ENCODE measurements at places on chromosomes 2 and 18. TPM values are rescaled to one million over a fixed set of nuclear protein-coding genes. Genes with fewer than 3 reads are reported as not detected.

SLC5A7 gene
- not detected for total RNA-seq

GATA6 gene
- total RNA-seq = 0.21 TPM

ERBB4 gene
- 1.8 TPM for total RNA-seq

EIF2AK2 gene
- 34.2 TPM for total RNA-seq

SERPINB13 gene
- not detected for total RNA-seq

CNDP1 gene
- 0.11 TPM for total RNA-seq

- no peak for DNase-seq
Observed at GRCh38 chr2:160227293-160227915, 27.3 kb upstream of the ITGB6 start.

- DNase-seq = no peak
Observed at GRCh38 chr2:229852565-229852964, 69.2 kb downstream of the TRIP12 start.

- no peak for DNase-seq
Observed at GRCh38 chr2:47078541-47079482, 76.3 kb downstream of the STPG4 start.

DNA sequence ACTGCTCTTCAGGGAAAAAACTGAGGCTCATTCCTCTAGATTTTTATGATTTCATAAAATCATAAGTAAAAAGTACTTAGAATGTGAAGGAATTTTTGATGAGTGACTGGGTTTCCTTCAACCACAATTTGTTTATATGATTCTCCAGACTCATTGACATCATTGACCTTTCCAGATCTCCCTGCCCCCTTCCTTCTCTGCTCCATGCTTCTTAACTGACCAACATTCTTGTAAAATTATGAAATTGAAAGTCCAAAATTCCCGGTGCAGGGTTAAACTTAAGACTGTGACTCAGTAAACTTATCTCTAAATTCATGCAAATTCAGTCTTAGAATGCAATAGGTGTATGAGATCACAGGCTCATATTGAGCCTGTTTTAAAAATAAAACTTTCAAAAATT, 648.9 kb downstream of the TDRD15 start:
- DNase-seq = no peak

DNA sequence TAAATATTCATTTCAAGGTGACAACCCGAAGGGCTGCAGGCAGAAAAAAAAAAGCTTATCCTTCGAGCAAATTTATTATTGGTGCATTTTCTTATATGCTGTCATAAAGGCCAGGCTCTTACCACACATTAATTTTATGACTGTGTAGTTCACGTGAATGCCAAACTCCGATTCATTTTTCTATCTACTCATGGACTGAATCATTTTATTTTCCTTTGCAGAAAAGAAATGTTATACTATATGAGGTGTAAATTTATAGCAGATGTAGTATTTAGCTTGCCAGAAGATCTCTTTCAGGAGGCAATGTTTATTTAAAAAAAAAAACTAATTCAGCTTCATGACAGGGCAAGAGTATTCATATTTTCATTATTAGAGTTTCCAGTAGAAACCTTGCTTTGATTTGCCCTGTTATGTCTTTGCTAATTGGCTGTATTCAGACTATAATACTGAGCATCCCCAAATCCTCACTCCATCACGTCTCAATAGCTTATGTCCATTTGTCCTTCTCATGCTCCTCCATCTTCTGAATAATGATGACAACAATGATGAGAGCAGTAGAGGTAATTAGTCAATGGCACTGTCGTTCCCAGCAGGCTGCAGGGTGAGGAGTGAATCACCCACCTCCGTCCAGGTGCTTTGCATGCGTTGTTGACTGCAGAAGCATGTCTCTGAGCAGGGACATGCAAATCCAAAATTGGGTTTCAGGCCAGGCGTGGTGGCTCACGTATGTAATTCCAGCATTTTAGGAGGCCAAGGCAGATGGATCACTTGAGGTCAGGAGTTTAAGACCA, 101.1 kb upstream of the RAB12 start:
- DNase-seq = no peak

GRCh38 chr2:171174075-171174474, 13.4 kb upstream of the TLK1 start:
- DNase-seq = no peak

- DNase-seq = no peak
Observed at GRCh38 chr2:240186191-240186725, 45.8 kb upstream of the OTOS start.

DNA sequence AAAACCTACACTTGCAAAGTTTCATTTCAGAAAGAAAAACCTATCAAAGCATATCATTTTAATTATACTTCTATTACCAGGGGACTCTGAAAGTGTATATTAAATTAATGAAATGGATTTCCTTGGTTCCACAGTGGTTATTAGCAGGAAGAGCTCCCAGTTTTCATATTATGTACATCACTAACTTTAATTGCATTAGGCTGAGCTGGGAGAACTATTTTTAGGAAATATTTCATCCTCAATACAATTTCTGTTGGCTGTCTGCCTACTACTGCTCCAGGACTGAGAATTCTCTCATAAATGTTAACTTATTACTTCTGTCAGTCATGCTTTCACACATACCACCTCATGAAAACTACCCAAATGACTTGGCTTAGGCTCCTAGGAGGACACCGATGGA, 301.4 kb downstream of the CMPK2 start:
- DNase-seq = no peak

GRCh38 chr2:221571551-221572218, 419 bp downstream of the EPHA4 start:
- DNase-seq = peak; percentile 35

DNA sequence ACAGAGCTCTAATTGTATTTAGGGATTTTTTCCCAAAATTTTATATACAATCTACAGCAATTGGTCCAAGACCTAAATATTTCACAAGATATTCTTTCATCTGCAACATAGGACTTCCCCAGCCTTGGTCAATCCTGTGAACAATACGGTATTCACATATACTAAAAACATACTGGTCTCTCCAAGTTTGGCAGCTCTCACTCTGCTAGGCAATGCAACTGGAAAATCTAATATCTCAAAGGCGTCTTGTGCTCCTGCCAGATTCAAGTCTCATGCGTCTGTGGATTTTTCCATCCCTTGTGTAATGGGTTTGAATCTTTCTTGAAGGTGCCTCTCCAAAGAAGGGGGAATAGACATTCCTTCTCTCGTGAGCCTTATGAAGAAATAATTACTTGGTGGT, 27.4 kb upstream of the MBOAT2 start:
- DNase-seq = no peak

DNA sequence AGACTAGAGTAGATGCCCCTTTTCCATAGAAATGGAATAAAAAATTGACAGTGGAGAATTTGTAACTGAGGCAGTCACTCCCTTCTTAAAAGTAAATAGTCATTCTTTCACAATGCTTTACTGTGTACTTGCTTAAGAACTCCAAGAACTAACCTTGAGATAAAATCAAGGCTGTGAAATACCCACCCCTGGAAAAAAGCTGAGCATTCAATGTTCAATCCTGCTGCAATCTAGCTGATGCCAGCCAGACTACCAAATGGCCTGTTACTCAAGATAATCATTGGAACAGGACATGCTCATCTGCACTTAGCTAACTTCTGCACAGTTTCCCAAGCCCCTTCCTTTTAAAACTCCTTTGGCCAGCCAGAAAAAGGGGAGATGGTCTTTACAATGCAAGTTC, 367.4 kb upstream of the GULP1 start:
- DNase-seq = no peak

GRCh38 chr2:60560734-60561644, 7.5 kb upstream of the BCL11A start:
- no peak for DNase-seq

- DNase-seq = no peak
Observed at GRCh38 chr2:226445216-226445861, 354.3 kb downstream of the IRS1 start.

DNA sequence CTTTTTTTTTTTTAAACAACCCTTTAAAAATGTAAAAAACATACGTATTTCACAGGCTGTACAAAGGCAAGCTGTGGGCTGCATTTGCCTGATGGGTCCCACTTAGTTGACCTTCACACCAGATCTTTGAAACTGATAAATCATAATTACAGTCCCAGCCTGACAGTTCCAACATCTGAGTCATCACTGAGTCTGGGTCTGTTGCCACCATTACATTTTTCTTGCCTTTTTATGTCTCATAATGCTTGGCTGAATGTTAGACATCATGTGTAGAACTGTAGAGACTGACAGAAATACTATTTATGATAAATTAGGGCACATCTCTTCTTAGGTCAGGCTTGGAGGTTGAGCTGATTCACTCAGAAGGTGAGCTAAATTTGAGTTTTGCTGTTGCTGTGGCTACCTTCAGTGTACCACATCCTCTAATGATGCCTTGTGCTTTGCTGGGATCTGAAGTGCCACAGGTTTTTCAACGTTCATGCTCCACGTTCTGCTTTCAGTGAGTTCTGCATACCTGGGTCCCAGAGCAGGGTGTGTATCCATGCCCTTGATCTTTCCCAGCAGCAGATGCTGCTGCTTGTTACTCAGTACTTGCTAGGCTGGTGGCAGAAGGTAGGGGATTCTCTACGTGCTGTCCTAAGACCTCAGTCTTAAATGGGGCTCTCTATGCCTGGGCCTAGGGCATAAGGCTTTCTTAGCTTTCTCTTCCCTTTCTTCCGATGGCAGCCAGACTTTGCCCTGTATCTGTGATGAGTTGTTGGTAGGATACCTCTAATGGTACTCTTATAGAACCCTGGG, 160.6 kb upstream of the SMAD7 start:
- no peak for DNase-seq

GRCh38 chr2:44934038-44934982, 7.2 kb upstream of the SIX3 start:
- peak; percentile 60 for DNase-seq

GRCh38 chr2:10359246-10359645, 56.5 kb downstream of the HPCAL1 start:
- DNase-seq = no peak

DNA sequence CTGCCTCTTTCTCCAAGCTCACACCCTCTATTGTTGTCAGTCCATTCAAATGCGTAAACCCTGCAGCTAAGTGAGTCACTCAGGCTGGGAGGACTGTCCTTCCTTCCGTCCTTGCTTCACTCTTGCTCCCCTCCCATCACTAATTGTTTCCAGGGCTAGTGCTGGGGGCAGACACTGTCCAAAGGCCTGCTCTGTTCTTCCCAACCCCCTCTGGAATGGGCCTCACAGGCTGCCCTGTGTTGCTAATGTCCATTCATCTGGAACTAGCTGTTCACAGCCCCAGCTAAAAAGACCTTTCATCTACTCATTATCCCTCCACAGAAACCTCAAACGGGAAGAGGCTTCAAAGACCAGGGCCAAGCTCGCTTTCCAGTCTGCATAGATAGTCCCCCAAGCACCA, 31.9 kb upstream of the NRP2 start:
- peak; percentile 15 for DNase-seq

GRCh38 chr2:49021271-49021670, 133.0 kb downstream of the FSHR start:
- DNase-seq = no peak

DNA sequence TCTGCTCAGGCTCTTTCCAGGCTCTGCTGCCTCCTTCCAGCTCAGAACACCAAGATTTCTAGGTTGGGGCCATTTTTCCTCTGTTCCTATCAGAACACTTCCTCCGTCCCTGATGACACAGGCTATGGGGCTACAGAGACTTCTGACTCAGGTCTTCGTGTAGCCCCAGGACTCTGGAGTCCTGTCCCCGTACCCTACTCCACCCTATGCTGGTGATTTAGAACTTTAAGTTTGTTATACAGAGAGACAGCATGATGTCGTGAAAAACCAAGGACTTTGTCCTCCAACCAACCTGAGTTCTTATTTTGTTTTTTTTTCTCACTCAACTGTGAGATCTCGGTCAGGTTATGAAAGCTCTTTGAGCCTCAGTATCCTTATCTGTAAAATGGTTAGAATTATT, 78.7 kb downstream of the HS1BP3 start:
- no peak for DNase-seq

DNA sequence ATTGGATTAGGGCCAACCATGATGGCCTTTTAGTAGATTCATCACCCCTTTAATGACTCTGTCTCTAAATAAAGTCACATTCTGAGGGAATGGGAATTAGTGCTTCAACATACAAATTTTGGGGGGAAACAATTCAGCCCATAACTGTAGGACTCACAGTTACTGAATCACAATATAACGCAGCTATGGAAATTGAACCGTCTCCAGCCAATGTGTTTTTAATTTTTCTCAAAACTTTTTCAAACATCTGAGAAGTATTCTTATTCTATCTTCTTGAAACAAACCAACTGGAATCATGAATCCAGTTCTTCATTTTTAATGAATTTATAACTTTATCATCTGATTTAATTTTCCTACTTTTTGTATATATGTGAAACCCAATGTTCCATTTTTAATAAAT, 373.1 kb upstream of the SYT4 start:
- DNase-seq = no peak

GRCh38 chr2:3661149-3661660, 3.2 kb downstream of the ALLC start:
- no peak for DNase-seq

DNA sequence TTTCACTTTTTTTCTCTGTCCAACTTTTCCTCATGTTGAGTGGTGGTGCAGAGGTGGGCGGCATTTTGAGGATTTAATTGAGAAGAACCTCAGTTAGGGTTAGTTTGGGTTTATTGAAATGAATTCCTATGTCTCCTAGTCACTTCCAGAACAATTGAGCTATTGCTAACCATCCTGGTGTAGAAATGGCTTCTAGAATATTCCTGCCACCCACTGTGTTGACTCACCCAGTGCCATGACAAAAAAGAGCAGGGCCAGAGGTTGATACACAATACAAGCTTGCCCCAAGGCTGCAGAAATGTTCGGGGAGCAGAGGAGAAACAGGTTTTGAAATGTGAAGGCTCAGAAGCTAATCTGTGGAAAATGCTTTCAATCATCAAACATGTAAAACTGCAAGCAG, 167.1 kb upstream of the TRIB2 start:
- DNase-seq = no peak

DNA sequence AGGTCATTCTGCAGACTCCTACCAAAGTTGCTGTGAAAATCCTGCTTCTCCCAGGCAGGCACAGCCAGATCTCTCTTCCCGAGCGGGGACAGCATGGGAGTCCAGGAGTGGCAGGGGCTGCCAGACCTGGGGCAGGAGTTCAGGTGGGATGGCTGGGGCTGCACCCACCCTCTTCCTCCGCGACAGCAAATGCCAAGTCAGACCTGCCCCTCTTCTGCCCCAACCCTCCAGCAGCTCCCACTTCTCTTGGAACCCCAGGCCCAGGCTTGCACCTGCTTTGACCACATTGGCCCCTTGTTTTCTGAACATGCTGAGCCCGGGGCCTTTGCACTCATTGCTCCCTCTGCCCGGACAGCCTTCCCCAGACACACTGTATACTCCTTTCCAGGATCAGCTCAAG, 288.2 kb upstream of the HS6ST1 start:
- DNase-seq = no peak

All from WTC11 (cell line).